Activated naive CD4-positive, alpha-beta T cell treated with anti-CD3 and anti-CD28 coated beads, Interleukin-2, amount 50 U/mL, for 72 hours (primary cell): ENCODE measurements at places on chromosomes 3 and 15.

DNA sequence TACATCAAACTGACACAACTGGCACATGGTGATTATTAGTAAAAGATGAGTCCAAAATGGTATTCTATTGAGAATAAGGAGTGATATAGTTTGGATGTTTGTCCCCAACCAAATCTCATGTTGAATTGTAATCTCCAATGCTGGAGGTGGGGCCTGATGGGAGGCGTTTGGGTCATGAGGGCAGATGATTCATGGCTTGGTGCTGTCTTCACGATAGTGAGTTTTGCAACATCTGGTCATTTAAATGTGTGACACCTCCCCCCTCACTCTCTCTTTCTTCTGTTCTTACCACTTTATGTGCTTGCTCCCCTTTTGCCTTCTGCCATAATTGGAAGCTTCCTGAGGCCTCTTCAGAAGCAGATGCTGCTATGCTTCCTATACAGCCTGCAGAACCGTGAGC lies 90.6 kb downstream of the RSL24D1 start:
- DNase-seq = no peak

DNA sequence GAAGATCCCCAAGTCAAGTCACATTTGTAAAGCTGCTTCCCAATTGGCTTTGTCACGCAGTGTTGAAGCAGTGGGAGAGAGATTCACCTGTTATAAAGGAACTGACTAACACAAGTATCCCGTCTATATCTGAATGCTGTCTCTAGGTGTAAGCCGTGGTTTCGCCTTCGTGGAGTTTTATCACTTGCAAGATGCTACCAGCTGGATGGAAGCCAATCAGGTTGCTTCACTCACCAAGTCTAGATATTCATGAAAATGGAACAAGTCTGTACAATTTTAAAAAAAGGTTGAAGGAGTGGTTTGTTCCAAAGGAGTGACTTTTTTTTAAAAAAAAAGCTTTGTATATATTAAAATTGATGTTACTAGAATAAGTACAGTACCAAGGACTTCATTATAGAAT lies 11.7 kb downstream of the RBM5 start:
- DNase-seq = no peak

- DNase-seq = no peak
These were observed 115.9 kb downstream of the ASB7 start for GRCh38 chr15:100718075-100718980.

GRCh38 chr3:123953735-123954134 lies 7.3 kb downstream of the CCDC14 start:
- DNase-seq = no peak

GRCh38 chr3:49058011-49058410 lies 28.8 kb upstream of the IMPDH2 start:
- DNase-seq = no peak

DNA sequence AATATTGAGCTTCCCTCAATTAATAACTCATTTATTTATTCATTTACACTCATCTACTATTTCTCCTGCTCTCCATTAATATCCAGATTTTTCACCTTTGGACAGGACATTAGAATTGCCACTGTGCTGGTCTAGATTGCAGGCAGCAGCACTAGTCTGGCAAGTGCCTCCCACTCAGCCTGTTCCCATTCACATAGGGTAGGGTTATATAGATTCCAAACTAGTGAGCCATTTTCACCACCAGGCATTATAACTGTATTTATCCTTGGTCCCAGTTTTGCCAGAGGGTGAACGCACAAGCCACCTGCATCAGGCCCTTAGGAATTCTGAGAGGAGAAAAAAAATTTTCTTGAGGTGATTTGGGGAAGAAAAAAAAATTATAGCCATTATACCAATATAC lies 44.5 kb downstream of the ANAPC13 start:
- DNase-seq = no peak

GRCh38 chr3:20352546-20353179 lies 166.7 kb upstream of the SGO1 start:
- DNase-seq = no peak

DNA sequence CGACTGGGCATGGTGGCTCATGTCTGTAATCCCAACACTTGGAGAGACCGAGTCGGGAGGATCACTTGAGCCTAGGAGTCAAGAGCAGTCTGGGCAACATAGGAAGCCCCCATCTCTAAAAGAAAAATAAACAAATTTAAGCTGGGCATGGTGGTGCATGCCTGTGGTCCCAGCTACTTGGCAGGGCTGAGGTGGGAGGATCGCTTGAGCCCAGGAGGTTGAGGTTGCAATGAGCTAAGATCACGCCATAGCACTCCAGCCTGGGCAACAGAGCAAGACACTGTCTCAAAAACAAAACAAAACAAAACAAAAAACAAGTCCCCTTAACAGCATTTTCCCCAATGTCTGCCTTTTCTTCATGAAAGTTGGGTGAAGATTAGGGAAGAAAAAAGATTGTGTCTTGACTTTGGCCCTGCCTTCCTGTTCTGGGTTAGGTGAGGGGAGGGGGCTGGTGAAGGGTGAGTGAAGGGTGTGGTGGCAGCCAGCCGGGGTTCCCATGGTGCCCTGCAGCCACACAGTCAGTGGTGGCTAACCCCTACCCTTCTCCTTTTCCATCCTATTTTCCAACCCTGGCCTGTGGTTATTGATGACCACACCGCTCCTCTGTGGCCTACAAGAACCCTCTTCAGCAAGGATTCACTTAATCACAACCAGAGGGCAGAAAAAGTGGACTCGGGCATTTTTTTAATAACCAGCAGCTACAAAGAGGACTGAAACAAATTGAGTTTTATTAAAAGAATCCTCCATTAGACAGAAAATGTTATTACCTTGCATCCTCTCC lies 28.4 kb upstream of the SMAD3 start:
- no peak for DNase-seq

DNA sequence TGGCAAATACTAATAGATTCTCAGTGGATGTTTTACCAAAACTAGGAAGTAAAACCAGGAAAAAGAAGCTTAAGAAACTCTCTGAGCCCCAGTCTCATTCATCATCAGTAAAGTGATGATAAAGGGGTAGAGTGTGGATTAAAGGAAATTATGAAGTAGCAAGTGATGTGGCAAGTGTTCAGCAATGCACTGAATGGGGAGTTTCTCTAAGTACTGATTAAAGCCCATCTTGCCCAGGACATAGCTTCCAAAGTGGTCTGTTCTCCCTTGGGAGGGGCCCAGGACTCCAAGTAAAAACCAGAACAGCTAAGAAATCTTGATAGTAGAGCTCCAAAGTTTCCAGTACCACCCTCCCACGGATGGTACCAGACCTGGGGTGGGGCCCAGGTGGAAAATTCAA lies 137.3 kb downstream of the WNT5A start:
- DNase-seq = no peak

DNA sequence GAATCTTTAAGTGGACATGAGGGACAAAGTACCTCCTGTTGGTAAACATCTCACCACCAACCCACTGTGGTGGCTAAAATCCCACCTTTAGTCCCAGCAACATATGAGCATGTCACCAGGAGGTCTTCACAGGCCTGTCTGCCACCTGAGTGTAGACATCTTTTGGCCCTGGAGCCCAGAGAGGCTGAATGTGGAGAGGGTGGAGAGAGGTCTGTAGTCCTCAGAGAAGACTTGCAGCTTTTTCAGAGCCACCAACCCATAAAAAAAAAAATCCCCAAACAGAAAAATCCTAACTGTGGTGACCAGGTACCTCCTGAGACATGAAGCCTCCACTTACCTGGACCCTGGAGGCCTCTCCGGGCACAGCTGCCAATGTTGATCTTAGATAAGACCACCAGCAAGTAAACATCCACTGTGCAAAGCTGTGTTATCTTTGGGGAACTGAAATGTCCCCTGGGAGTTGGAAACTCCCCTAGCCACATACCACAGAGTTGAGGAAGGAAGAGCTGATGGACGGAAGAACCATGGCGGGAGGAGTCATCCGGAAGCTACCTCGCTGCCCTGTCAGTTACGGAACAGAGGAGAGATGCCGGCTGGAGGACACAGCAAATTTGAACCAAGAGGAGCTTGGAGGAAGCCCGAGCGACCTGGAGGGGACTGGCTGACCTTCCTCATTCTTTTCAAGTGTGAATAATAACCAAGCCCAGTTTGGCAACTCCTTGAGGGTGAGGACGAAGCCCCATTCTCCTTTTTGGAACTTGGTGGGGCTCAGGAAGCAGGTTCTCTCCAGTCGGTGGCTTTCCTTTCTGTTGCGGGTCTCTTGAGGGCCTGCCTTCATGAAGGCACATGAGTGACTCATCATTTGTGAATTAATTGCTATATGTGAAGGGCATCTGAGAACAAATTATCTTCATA lies at the start of gene GHRL:
GHRL (minus strand) TSS at position 443 of the 915 bp plus-strand sequence. CDS start 2,767 bp downstream, outside the sequence.
- no peak for DNase-seq

- no peak for DNase-seq
These were observed 10.6 kb upstream of the RFX7 start for GRCh38 chr15:56254265-56254664.

GRCh38 chr15:89379818-89380217 lies 45.2 kb upstream of the POLG start:
- no peak for DNase-seq
